NCI-H1436 treated with DMSO at 0.1 percent for 48 hours (cell line): ENCODE measurements at places on chromosomes 12 and 14.

- no peak for DNase-seq
Measured at GRCh38 chr12:108611884-108612415, 14.1 kb upstream of the TMEM119 start.

DNA sequence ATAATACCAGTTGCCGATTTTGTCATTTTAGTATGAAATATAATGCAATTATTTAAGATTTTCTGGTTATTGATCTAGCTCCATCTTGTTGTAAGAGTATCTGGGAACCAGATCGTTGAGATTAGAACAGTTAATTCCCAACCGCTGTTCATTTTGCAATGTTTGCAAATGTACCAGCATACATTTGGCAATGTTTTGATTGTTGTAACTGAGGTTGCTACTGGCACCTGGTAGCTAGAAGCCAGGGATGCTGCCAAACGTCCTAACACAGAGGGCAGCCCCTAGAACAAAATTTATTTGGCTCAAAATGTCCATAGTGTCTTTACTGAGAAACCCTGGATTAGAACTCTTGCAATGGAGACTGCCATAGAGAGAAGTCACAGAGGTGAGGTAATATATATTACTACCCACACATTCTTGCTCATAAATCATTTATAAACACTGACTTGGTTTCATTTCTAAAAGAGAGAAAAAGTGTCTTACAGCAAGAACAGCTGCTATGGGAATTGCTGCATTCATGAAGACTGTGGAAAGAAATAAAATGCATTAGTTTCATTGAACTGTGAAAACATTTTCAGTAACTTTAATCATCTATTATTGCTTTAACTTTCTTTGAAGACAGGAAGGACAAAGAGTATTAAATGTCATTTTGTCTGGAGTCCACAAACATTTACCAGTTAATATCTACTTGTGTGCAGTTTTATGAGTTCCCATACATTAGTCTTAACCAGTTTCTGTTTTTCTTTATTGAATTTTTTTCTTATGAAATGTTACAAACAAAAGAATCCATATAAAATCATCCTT is 46.2 kb downstream of the ABCC9 start:
- DNase-seq, result no peak

DNA sequence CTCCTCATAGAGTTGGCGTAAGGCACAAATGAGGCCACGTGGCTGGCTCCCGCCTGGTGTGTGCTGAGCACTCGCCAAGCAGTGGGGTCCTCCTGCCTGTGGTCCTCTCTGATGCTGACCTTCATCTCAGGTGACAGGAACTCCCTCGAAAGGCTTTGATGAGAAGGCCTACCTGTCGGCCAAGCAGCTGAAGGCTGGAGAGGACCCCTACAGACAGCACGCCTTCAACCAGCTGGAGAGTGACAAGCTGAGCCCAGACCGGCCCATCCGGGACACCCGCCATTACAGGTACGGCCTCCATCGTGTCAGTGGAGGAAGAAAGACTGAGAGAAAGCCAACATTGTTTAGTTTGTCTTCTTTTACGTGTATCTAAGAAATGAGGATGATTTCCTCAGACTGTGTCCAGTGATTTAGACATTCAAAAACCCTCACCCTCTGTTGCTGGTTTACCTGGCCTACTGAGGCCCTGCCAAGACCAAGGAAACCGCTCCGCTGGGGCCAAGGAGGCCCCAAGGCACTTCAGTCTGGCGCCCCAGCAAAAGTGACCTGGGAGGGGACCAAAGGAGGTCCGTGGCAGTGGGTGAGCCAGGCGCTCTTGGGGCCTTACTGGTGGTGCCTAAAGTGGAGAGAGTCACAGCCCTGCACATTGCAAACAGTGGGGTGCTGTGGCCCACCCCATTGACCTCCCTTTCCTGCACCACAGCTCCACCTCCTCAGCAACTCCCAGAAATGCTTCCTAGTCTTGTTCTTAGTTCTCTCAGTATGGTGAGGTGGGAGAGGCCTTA is 60.8 kb downstream of the GALNT16 start:
- DNase-seq, result no peak

GRCh38 chr12:131747276-131748177 is 36.6 kb downstream of the SFSWAP start:
- no peak for DNase-seq

DNA sequence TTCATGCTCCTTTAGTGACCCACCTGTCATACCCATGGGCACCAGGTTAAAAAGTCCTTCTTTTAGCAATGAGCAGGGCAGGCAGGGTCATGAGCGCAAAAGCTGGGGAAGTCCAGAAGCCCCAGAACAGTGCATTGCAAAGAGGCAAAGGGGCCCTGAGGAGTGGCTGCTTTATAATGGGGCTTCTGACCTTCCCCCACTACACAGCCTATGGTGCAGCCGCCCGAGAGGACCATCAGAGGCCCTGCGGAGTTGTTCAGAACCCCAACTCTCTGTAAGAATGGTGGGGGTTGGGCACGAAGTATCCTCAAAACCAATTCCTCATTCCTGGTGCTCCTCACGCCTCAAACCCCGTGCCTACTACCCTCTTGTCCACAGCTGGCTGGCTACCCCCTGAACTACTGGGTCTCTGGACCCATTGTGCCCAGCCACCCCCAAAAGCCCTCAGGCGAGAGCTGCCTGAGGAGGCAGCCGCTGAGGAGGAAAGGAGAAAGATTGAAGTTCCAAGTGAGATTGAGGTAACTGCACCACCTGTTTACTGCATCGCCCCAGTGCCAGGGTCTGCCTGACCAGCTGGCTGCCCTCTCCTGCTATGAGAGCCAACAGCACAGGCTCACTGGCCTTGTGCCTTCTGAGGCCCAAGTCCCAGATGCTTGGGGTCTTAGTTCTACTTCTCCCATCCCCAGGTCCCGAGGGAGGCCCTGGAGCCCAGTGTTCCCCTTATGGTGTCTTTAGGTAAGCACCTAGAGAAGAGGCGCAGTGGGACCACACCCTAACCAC is 6.7 kb downstream of the REC8 start:
- no peak for DNase-seq

- no peak for DNase-seq
Measured at GRCh38 chr12:6145564-6145963, 21.1 kb upstream of the VWF start.

- peak; percentile 47 for DNase-seq
Measured at GRCh38 chr12:92143686-92144630, 1.7 kb downstream of the BTG1 start.

DNA sequence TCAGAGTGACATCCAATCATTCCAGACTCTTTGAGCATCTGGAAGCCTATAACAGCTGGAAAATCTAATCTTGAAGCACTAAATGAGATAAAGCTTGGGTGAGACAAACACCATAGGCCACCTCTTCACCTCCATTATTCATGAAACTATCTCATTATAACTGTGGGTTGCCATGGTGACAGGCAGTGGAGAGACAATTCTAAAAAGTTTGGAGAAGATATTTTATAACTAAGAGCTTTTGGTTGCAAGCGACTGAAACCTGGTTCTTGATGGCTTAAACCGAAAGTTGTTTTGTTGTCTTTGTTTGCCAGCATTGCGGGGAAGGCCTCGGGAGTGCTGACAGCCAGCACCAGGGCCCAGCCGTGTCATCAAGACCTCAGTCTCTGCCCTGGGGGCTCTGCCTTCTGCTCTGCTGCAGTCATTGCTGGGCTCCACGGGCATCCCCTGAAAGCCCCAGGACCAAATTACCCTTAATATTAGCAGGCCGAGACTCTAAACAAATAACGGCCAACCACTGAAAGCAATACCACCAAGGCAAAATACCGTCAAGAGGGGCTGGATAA is 353.6 kb upstream of the SFSWAP start:
- DNase-seq, result no peak

GRCh38 chr14:80504781-80505180 is 293.5 kb upstream of the DIO2 start:
- no peak for DNase-seq

GRCh38 chr12:91127306-91127705 is 16.0 kb upstream of the LUM start:
- DNase-seq, result no peak

DNA sequence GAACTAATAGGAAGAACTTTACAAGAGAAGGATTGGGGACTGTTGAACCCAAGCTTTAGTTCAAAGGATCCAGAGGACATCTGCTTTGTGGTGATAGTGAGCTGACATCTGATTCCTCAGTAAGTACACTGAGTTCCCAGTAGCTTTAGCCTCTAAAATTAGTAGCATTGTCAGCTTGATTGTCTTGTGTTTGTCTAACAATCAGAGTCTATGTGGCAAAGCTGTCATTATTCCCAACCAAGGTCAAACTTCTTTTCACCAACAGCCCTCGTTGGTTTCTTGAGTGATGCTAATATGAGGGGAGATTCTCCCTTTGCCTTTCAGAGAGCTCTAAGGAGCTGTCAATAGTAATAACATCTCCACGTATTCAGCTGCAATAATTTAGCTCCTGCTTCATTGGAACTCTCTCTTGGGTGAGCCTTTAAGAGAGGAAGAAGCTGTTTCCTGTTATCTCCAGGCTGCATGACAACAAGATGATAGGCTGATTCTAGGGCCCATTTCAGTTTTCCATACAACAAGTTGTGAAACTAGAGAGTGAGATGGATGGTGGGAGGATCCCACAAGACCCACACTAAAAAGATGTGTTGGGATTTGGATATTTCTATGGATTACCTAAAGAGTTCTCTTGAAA is 46.7 kb downstream of the TGFB3 start:
- peak; percentile 11 for DNase-seq

- DNase-seq, result no peak
Measured at GRCh38 chr12:15341371-15341770, 19.1 kb downstream of the PTPRO start.

DNA sequence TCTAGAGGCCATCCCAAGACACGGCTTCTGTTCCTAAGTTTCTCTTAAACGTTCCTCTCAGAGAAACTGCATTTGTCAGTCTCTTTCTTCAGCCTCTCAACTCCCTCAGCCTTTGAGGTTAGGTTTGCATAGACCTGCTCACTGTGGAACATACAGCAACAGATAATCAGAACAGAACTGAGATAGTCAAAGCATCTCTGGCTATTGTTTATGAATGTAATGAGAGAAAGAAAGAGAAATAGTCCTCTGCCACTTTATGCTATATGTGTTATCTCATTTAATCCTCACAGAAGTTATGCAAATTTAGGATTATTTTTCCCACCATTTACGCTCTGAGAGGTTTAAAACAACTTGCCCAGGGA is 190.6 kb downstream of the PHLDA1 start:
- no peak for DNase-seq

DNA sequence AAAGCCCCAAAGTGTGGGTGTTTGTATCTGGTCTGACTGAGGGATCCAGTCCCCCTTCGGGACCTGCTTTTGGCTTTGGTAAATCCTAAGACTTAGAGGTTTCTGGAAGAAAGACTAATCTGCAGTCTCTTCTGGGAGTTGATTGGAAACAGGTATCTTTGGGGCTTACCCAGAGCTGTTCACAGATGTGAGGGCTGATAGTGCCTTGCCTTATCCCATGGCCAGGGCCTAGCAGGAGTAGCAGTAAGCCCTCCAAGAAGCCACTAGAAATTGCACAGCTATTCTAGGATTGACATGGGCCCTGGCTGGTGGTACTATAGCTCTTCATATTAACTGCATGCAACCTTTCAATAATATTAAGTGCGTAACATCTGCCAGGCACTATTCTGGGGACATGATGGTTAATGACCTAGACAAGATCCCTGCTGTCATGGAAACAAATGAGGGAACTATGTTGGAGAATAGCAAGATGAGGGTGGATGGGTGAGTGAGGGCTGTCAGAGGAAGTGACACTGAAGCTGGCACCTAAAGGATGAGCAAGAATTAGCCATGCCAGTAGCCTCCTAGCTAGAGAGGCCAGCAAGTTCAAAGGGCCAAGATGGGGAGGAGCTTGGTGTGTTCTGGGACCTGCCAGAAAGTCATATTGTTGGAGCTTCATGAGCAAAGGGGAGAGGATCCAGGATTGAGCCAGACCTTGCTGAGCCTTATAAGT is 71.7 kb downstream of the CRADD start:
- no peak for DNase-seq

- peak; percentile 88 for DNase-seq
Measured at GRCh38 chr12:100706033-100706432, 88.5 kb upstream of the ANO4 start.

DNA sequence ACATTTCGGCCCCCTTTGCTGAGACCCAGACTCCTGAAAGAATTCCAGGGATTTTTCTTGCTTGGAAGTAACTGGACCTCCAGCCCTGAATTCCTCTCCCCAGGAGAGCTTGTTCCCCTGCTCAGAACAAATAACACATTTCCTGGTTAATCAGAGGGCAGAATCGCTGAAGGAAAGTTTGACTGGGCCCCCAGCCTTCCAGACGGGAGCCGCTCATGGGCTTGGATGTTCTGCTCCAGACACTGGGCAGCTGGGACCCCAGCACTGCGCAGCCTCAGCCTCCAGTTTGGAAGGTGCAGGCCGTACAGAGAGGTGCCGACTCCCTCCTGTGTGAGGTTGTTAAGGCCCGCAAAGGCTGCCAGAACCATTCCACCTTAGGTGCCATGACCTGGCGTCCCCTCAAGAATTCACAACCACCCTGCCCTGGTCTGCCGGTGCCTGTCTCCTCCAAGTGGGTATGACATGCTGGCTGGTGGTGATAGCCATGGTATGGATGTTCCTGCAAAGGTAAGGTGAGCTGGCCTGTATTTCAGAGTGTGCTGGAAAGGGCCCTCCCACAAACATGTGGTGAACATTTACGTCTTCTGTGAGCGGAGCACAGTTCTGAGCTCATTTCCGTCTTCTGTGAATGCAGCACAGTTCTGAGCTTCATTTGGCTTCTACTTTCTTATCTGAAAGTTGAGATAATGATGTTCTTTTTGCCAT is 5.1 kb upstream of the LTBP2 start:
- DNase-seq, result no peak

GRCh38 chr14:81682134-81682533 is 148.5 kb upstream of the SEL1L start:
- DNase-seq, result no peak

GRCh38 chr12:263574-263973 is 938 bp upstream of the SLC6A13 start:
- no peak for DNase-seq

- DNase-seq, result no peak
Measured at GRCh38 chr12:6039894-6040601, 84.4 kb downstream of the VWF start.

DNA sequence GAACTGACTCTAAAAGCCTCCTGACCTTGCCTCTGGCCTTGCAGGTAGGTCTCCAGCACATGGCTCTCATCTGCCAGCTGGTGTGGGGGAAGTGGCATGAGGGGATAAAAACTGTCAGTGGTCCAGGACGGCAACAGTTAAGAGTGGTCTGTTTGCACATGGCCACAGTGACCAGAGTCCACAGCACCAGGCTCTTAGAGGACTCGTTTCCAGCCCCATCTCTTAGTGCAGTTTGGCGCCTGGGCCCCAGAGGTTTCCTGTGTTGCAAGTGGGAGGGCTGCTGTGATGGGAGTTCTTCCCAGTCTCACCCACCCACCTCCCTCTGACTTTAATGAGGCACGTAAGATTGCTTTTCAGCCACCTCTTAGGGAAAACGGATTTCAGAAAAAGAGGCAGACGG is 37.0 kb downstream of the APPL2 start:
- DNase-seq, result no peak

- peak; percentile 63 for DNase-seq
Measured at GRCh38 chr12:4991373-4991772, 52.3 kb upstream of the KCNA5 start.

- DNase-seq, result no peak
Measured at GRCh38 chr14:72711936-72712335, 182.0 kb downstream of the DPF3 start.
